Cardiac septum (tissue), 1 donor: ENCODE measurements at places on chromosomes 11 and 22. TPM values are rescaled to one million over a fixed set of nuclear protein-coding genes. Genes with fewer than 3 reads are reported as not detected.

The OR51B5 gene
- not detected for total RNA-seq

DNA sequence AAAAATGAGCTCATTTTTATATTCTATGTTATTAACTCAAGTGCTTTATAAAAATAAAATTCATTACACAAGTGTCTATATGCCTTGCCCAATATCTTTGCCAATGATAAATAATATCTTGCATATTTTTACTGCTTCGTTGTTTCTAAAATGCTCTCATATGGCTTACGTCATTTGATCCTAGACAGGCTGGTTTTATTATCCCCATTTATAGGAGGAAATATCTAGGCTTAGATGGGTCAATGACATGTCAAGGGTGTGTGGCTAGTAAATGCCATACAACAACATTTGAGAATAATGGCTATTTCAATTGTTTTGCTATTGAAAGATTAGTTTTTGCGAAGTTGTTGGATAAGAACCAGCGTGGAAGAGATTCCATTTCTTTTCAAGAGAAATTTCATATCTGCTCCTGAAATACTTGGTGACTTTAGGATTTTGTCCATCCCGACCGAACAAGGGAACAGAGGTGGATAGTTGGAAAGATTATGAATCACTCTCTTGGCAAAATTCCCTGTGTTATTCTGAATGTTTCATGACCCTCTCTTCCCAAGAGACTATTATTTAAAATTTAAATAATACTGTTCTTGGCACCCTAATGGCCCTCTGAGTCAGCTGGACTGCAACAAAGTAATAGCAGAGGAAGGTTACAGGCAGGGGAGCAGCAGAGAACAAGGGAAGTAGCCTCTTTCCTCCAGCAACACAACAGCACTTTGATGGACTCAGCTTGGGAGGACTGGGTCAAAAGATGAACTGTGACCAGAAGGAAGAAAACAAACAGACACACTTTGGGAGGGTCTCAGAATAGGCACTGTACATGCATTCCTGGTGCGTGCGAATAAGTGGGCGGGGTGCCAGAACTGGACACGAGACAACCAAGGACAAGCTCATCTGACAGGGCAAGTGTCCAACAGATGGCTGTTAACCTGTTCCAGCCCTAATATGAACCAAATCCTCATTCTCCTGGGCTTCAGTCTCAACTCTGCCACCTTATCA is 94.5 kb downstream of the ME3 start:
- DNase-seq, result no peak

The CTSF gene
- 57.6 TPM for total RNA-seq

DNA sequence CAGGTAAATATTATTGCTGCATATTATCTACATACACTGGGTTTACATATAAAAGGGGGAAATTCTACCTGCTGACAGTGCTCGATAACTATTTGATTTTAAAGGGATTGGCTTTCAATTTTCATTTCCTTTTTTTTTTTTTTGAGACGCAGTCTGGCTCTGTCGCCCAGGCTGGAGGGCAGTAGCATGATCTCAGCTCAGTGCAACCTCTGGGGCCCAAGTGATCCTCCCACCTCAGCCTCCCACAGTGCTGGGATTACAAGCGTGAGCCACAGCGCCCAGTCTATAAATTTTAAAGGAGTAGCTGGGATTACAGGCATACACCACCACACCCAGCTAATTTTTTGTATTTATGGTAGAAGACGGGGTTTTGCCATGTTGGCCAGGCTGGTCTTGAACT is 3.2 kb upstream of the PCF11 start:
- DNase-seq, result no peak

The BIRC2 gene
- total RNA-seq, result 31.5 TPM

The OR52H1 gene
- total RNA-seq, result not detected

- DNase-seq, result no peak
Observed at GRCh38 chr11:12691473-12691872, 17.3 kb downstream of the TEAD1 start.

The HEPHL1 gene
- not detected for total RNA-seq

DNA sequence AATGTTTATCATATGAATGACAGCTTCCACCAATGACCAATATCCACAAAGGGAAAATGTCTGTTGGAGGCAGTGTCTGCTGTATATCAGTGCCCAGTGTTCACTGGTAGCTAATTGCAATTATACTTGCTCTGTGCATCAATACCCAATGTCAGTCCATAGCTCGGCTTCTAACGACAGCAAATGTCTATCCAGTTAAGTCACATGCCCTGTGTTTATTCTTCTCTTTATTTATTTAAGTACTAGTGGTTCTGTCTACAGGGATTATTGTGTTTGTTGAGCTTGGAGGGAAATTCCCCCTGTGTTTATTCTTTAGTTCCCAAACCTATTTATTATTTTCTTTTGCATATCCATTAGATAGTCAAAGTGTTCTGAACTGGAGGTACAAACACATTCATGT is 18.6 kb downstream of the TSKU start:
- no peak for DNase-seq

- DNase-seq, result no peak
Observed at GRCh38 chr22:36197065-36197440, 4.6 kb downstream of the APOL4 start.

GRCh38 chr22:32482708-32483107 is 8.1 kb downstream of the FBXO7 start:
- no peak for DNase-seq

The NXPE2 gene
- total RNA-seq, result 0.22 TPM

- DNase-seq, result peak; percentile 81
Observed at GRCh38 chr22:44080936-44081861, 57.1 kb downstream of the PARVB start.

The SLC5A1 gene
- 28.4 TPM for total RNA-seq

DNA sequence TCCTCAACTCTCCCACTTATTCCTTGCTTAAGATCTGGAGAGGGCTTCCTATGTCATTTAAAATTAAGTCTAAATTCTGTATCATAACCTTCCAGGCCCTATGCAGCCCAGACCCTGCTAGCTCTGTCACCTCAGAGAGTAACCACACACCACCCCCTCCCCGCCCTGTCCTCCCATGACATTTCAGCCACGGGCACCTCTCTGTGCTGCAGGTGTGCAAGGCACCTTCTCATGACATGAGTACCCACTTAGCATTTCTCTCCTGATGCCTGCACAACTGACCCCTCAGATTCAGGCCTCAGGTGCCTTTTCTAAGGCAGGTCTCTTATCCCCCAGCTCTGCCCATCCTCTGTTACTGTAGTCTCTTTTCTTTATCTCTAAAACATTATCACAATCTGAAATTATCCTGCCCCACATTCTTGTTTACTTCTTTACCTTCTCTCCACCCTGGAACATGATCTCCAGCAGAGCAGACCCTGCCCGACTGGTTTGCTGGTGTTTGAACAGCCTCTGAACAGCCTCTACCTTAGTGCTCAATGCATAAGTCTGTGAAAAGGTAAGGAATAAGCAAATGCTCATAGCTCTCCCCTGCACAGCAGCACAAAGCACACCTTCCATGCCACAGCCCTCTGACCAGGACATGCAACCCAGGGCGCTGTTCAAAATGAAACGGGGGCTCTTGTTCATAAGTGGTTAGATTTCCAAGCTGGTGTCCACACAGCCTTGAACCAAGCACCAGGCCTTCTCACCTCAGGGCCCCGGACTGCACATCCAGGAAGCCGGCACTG is 196.1 kb upstream of the B3GAT1 start:
- DNase-seq, result peak; percentile 68

DNA sequence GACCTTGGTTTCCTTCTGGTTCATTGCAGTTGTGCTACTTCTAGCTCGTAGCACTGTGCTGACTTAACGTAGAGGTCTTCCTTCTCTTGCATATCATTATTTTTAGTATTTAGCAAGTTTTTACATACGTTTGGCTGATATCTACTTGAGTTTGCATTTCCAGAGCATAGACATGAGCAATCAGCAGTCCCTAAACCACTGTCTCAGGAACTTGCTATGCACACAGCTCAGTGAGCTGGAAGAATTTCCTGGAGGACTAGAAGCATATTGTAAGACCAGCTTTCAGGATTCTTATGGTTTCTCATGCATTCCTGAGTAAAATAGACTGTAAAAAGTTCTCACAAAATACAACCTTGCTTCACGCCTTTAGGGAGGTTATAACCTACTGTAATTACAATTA is 226.7 kb upstream of the PDGFD start:
- DNase-seq, result no peak

DNA sequence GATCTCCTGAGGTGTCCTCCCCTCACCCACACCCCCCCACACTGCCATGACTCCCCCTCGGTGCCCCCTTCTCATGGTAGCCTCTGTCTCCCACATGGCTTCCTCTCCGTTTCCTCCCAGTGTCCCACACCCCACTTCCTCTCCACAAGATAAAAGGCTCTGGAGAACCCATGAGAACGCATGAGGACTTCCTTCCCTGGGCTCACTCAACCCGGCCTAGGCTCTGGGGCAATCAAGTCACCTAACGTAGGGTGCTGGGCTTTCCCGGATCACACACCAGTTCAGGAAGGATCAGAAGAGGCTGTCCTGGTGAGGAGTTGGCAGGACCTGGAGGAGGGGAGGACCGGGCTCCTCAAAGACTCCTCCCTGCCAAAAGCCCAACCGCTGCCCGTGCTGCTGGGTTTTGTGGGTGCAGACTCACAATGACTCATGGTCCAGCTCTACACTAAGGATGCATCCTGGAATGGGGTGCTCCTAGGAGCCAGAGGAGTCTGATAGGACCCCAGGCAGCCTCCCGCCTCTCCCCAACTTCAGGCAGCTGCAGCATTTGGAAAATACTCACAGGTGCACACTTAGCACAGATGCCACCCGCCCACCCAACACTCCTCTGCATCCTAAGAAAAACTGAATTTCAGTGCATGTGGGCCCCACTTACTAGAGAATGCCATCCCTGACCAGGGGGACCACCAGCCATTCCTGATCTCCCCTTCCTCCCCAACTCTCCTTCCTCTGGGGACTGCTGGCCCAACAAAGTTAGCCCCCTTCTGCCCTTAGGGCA is 21.0 kb downstream of the SLC22A12 start:
- no peak for DNase-seq

The CRACR2B gene
- total RNA-seq, result 12.2 TPM

DNA sequence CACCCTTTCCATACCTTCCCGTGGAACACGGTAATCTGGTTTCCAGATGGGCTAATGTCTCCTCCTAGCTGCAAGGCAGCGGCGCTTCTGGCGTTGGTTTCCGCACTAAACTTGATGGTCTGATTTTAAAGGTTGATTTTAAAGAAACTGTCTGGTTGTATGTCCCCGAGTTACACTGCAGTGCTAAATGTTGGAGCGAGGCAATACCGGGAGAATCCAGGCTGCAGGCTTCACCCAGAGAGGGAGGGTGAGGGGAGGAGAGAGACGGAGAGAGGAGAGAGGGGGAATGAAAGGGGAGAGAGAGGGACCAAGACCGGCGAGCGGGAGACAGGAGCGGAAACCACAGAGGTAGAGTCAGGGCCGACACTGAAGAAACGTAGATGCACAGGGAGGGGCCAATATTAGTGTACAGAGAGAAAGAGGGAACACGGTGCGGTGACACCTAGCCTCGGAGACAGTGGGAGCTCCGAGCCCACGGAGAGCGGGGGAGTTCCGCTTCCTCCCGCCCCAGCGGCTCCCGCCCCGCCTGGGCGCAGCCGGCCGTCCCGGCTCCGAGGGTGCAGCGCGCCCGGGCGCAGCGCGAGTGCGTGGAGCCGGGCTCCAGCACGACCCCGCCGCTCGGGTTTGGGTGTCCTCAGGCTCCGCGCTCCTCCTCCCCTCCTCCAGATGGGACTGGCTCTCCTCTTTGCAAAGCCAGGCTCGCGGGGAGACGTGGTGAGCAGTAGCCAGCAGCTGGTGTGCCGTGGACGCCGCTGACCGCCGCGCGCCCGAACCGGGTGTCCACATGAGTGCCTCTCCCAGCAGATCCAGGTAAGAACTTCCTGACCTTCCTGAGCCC is 71.9 kb upstream of the GRAMD1B start:
- no peak for DNase-seq

GRCh38 chr11:19838994-19839768 is 126.5 kb downstream of the NAV2 start:
- DNase-seq, result no peak

- DNase-seq, result no peak
Observed at GRCh38 chr11:119673052-119673758, 55.8 kb downstream of the NECTIN1 start.

The POU2AF2 gene
- total RNA-seq, result not detected

DNA sequence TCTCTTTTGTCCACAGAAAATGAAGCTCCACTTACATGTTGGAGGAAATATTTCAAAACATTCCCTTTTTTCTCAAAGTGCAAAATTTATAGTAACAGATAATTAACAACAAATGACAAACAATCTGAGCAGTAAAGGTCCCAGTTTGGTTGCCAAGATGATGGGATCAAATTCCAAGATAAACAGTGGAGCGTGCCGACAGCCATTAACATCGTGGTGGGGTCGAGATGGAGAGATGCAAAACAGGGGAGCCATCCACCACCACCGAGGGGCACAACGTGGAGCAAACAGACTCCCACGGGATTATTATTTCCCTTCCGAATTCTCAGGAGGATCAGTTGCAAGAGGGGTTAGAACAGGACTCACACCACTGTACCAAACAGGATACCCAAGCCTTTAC is 17.2 kb downstream of the MPPED2 start:
- no peak for DNase-seq

DNA sequence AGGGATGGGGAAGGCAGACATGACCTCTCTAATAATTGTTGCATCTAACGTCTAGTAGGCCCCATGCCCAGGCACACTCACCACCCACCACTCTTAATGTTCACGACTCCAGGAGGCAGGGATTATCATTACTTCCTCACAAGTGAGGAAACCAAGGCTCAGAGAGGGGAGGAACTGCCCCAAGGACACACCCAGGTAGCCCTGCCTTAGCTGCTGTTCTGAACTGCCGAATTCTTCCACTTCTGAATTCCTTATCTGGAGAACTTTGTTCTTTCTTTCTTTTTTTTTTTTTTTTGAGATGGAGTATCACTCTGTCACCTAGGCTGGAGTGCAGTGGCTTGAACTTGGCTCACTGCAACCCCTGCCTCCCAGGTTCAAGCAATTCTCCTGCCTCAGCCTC is 16.7 kb downstream of the SLCO2B1 start:
- no peak for DNase-seq
